ENCODE measurements at places on chromosomes 12 and 14.

- no peak for DNase-seq
Measured at GRCh38 chr14:74203639-74204038, 35.6 kb upstream of the VSX2 start.

DNA sequence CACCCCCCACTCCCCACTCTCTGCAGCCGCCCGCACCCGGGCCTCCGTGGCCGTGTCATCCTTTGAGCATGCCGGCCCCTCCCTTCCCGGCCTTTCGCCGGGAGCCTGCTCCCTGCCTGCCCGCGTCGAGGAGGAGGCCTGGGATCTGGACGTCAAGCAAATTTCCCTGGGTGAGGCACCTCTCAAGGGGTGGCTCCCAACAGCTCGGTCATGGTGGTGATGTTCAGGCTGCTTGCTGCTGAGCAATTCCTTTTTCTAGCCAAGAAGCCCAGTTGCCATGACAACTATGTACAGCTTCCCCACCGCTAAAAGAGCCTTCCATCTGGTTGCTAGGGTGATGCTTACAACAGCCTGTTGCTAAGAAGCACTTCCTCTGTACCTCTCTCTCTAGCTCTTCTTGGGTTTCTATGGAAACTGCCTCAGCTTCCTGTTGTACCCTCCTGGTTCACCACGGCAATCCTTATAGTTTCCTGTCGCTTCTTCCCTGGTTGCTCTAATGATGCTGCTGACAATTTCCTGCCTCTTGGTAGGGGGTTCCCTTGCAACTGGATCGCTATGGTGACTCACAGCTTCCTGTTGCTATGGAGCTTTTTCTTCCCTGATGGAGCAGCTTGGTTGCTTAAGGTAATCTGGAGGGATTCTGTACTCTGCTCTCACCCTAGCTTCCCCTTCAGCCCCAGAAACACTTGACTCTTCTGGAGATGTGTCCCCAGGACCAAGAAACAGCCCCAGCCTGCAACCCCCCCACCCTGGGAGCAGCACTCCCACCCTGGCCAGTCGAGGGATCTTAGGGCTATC, 11.0 kb downstream of the ZNF219 start:
- DNase-seq: no peak

GRCh38 chr14:38098074-38098836, 109.4 kb upstream of the SSTR1 start:
- no peak for DNase-seq

DNA sequence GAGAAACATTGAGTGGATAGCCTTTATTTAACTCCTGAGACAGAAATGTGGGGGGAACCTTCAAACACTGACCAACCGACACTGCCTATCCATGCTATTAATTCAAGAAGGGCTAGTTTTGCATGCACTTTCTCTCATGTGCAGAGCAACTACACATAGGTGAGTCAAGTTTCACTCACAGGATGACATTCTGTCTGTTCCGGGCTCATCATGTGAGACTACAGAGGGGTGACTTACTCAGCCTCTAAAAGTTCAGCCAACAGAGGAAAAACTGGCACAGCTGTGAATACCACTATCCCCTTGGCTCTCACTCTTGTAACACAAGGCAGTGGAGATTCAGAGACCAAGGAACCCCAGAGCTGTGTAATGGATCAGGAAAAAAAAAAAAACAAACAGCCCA, 13.3 kb downstream of the BEST3 start:
- no peak for DNase-seq

- no peak for DNase-seq
Measured at GRCh38 chr14:96631621-96632362, 129.6 kb downstream of the PAPOLA start.

GRCh38 chr12:92360543-92360942, 214.9 kb upstream of the BTG1 start:
- DNase-seq: no peak

DNA sequence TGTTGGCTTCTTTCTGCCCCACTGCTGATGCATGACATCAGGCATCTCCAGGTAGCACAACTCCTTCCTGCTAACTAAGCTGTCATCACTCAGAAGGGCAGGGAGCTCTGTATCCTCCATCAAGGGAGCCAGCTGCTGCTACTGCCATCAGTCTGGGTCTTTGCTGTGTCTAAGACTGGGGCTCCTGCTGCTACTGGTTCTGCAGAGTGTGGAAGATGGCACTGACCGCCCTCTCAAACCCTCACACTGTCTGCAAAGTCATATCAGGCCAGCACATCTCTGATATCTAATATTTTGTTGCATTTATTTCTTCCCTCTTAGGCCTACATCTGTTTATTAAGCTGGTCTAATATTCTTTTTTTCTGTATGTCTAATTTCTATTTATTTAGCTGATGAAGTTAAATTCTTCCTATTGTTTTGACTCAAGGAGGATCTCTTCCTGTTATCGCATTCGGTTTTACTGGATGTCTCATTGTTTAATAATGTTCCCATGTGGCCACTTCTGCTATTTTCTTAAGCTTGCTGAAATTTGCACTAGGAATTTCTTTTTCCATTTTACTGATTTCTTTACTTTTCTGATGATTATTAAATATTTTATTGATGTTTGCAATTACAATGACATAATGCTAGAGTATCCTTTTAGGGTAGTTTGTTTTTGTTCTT, 7.6 kb upstream of the E2F7 start:
- no peak for DNase-seq

- no peak for DNase-seq
Measured at GRCh38 chr12:118999107-118999506, 17.8 kb downstream of the SRRM4 start.

DNA sequence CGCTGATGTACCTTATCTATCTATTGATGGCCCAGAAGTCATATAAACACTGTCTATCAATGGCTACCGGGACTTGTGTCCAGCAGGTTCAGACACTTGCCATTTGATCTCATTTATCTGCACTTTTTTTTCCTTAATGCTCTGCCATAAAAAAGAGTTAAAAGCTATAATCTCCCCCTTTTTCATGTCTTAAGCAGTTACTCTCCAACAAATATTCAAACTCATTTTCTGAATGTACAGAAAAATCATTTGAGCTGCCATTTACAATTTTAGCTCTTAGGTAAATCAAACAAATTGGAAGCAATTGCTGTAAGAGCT, 101.4 kb downstream of the SLC8A3 start:
- DNase-seq: no peak

Measured in stimulated activated CD4-positive, alpha-beta T cell treated with anti-CD3 and anti-CD28 coated beads, Interleukin-1b, Interleukin-23, amount 100 ng/mL, for 1 hour (primary cell).